ENCODE measurements at places on chromosomes 5 and 9.

DNA sequence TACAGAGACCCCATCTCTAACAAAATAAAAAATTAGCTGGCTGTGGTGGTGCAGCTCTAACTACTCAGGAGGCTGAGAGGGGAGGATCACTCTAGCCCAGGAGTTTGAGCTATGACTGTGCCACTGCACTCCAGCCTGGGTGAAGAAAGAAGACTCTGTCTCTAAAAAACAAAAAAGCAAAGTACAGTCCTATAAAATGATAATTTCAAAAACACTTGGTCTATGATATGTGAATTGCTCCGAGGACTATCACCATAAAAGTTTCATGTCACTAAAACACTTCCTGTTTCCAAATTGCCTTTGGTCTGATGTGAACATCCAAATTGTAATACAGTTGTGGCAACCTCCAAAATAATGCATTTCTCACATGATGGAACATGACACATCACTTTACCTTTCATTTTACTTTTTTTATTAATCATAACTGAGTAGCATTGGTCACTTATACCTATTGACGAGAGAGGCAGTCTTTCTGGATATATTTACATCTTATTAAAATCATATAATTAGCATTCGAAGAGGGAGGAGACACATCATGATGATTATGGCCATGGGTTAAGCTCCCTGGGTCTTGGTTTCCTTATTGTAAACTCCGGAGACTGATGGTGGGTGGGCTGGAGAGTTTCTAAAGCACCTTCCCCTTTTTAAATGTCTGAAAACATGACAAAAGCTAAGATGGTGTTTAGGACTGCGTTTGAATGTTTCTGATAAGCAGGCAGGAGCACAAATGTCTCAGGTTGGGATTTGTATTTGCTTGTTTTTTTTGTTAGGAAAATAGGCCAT lies 25.8 kb upstream of the CD180 start:
- no peak for DNase-seq

DNA sequence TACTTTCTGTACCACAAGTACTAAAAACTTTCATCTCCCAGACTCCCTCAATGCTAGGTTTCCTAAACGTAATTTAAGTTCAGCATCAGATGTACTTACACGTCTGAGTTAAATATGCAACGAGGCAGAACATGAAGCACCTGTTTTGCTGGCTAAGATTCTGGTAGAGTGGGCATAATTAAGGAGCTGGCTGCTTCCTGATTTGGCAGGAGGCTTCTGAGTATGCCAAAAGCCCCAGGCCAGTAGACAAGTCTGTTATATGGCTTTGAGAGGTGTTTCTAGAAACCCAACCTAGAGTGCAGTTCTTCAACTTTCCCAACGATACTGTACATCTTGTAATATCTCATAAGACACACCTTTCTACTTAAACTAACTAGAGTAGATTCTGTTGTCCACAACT lies 13.6 kb downstream of the TICAM2 start:
- no peak for DNase-seq

DNA sequence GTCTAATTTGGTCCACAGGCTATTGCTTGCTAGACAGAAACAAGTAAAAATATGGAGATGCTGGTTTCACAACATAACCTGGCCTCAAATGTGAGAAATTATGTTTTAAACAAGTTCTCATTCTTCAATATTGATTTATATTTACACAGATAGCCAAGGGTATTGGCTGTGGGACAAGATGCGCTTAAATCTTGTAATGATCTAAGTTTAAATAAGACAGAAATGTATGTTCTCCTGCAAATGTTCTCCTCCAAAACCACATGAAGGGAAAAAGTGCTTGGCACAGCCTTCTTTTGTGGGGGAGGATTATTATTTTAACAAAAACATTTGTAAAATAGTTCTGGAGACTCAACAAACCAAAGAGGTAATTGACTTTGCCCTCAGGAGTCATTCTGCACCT lies 356.0 kb downstream of the DMAC1 start:
- DNase-seq: no peak

DNA sequence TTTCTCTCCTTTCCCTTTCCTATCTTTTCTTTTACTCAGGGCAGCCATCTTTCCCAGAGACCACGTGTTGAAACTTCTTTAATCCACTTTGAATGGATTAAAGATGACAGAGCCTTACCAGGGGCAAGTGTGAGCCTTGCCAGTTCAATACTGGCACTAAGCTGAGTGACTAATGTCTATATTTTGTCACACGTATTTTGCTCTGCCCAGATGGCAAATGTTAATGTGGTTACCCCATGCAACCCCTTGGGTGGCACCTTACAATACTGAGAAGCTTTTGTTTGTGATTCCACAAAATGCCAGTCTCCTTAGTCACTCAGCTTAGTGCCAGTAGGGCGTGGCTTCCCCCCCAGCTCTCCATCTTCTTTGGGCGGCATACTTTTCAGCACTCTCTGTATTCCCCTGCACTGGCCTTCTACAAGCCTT lies 24.8 kb downstream of the ANXA1 start:
- DNase-seq: no peak

DNA sequence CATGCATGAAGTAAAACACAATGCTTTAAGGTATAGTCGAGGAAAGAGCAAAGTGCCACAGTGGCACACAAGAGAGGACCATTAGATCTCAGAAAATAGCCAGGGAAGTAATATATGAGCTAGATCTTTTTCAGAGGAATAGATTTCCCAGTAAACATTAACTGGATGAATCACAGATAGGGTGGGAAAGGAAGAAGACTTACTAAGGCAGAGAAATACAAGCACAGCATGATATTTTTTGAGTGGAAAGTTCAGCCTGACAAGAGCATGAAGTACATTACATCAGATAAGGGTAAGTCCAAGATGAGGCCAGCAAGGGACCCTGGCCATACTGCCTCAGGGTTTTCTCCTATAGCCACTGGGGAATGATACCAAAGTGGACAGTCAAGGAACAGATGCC lies 804.6 kb upstream of the DMAC1 start:
- peak; percentile 59 for DNase-seq
